ENCODE measurements at places on chromosomes 4 and X. TPM values are rescaled to one million over a fixed set of nuclear protein-coding genes. Genes with fewer than 3 reads are reported as not detected.

The GIMD1 gene
- total RNA-seq, result not detected

The BTC gene
- total RNA-seq, result 0.25 TPM

The ETFDH gene
- total RNA-seq, result 19.9 TPM

The TKTL2 gene
- total RNA-seq, result 0.49 TPM

The MAGEA8 gene
- not detected for total RNA-seq

The TREX2 gene
- total RNA-seq, result 0.25 TPM

The ADH5 gene
- 79.2 TPM for total RNA-seq

The TMPRSS11A gene
- total RNA-seq, result not detected

The MGARP gene
- total RNA-seq, result 0.49 TPM

The SLIT2 gene
- total RNA-seq, result 15.7 TPM

The GEMIN8 gene
- total RNA-seq, result 12.5 TPM

The GATA1 gene
- not detected for total RNA-seq

The WDR17 gene
- total RNA-seq, result 42.8 TPM
